ENCODE measurements at places on chromosomes 16 and 17.

- DNase-seq = no peak
These were observed 843 bp downstream of the ZNF174 start for GRCh38 chr16:3401719-3402397.

DNA sequence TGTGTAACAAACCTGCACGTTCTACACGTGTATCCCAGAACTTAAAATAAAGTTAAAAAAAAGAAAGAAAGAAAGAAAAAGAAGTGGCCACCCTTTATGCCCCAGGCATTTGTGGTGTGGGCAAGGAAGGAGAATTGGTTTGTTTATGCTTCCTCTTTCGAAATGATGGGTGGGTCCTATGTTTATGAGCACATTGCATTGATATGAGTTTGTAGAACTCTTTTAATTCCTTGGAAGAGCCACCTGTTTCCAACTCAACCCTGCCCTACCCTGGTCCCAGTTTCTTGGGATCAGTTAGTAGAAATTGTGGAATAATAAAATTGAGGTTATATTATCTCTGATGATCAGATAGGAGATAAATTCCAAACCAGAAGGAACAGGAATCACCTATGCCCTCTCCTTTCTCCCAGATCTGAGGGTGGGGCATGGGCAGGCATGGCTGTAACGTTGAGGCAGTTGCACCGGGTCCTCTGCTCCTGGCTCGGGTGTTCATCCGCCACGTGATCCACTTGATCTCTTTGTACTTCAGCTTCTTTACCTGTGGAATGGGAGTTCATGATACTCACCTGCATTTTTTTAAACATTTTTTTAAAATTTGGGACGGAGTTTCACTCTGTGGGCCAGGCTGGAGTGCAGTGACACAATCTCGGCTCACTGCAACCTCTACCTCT, 15.9 kb downstream of the CHAD start:
- DNase-seq = no peak

GRCh38 chr16:82016263-82016662, 5.0 kb upstream of the SDR42E1 start:
- no peak for DNase-seq

- DNase-seq = no peak
These were observed 46.5 kb upstream of the GSE1 start for GRCh38 chr16:85566561-85567100.

- no peak for DNase-seq
These were observed 98.5 kb downstream of the MRM3 start for GRCh38 chr17:880443-881269.
